Activated CD4-positive, alpha-beta T cell treated with anti-CD3 and anti-CD28 coated beads, Interleukin-2, amount 50 U/mL, for 4 hours (primary cell): ENCODE measurements at places on chromosomes 6 and 20.

DNA sequence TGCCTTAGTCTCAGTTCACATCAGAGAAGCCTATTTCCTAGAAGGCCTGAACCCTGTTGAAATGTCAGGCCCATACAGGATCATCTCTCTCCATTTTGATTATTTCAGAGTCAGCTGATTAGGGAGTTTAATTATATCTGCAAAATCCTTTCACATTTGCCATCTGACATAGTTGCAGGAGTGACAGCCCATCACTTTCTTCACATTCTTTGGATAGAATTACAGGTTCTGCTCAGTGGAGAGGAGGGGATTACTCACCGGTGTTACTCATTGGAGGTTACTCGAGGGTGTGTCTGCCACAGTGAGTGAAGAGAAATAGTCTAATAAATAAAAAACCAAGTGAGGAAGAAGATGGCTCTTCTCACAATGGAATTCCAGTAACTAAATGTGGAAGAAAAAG lies 216.8 kb downstream of the TMEM242 start:
- no peak for DNase-seq

DNA sequence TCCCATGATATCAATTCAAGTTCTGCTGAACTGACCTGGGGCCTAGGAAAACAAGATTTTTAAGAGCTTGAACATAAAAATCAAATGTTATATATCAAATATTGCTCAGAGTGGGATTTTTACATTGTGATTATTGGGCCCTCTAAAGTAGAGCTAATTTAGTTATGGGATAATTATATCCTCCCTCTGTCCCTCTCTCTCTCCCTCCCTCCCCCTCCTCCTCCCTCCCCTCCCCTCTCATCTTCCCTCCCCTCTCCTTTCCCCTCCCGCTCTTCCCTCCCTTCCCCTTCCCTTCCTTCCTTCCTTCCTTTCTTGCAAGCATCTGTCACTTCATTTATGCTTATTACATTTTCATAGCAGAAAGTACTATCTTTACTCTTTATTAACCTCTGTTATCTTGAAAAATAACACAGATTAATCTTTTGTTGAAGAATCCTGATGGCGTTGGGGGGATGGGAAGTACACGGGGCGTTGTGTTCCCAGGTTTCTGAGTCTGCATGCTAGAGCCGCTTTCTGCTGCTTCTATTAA lies 32.8 kb downstream of the KIF25 start:
- no peak for DNase-seq

DNA sequence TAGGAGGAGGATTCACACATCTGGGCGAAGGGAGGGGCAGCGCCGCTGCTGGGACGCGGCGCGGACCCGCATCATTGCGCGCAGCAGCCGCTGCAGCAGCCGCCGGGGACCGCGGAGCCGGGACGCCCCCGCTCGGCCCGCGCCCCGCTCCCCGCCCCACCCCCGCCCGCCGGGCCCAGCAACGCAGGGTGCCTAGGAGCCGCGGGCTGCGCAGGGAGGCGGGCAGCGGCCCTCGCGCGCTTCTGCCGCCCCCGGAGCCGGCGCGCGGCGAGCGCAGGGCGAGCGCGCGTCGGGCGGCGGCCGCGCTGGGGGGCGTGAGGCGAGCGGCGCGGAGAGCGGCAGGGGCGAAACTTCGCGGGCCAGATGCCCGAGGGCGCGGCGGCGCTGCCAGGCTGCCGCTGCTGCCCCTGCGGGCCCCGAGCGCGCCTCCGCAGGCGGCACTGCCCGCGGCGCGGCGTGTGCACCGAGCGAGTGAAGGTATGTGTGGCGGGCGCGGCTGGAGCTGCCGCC lies at the start of gene NKAIN2:
Gene NKAIN2, plus strand, starts transcription at position 362 of the 510 bp plus-strand sequence.
- DNase-seq = no peak

DNA sequence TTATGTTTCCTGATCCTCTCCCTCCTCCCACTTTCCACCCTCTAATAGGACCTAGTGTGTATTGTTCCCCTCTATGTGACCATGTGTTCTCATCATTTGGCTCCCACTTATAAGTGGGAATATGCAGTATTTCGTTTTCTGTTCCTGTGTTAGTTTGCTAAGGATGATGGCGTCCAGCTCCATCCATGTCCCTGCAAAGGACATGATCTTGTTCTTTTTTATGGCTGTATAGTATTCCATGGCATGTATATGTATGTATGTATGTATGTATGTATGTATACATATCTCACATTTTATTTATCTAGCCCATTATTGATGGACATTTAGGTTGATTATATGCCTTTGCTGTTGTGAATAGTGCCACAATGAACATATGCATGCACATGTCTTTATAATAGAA lies 188.7 kb downstream of the RFPL4B start:
- no peak for DNase-seq

DNA sequence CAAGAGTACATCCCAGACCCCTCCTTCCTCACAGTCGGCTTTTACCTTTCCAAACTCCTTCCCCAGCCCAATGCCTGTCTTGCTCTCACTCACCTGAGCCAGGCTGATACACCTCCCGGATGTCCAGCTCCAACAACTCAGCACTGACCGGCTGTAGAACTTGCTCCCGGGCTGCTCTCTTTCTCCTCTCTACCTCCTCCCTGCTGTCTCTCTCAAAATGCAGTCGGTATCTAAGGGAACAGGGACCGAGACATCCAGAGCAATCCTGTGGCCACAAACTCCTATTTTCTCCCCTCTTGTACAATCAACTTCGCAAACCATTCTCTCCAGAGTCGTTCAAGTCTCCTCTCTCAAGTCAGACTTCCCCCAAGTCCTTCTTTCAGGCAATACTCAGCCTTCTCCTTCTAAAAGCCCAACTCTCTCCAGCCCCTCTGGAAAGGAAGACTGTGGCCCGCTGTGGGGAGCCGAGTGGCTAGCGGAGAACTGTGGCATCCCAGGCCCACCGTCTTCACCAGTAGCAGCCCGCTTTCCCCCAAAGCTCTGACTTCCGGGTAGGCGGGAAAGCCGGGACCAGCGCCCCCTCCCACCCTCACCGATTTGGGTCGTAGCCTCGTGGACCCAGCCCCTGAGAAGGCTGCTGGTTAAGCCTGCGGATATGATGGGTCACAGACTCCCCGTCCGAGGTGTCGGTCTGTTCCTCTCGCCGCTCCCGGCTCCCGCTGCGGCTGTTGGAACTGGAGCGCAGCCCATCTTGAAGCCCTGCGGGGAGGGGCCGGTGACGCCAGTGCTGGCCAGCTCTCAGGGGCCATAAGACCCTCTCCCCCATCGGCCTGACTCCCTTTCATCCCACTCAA lies 1.1 kb downstream of the GNL1 start:
- no peak for DNase-seq

DNA sequence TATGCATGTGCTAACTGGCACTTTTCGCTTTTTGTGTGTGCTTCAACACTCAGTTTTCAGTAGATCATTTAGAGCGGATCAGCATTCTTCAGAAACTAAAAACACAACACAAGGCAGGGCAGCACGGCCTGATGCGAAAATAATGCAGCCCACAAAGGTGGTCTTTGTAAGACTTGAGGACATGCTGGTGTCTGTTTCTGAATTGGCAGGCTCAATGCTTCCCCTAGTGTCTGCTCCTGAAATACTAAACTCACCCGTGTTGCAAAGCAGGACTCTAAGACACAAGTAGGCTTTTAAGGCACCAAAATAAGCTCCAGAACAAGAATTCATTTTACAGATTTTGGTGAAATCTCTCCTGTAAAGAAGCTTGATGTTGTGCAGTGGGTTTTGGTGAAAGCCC lies 676.5 kb downstream of the TENT5A start:
- no peak for DNase-seq

- DNase-seq = no peak
These were observed 1.4 kb downstream of the PIM1 start for GRCh38 chr6:37171201-37171969.

GRCh38 chr6:116531675-116532570 lies 13.6 kb downstream of the TRAPPC3L start:
- DNase-seq = peak; percentile 54

GRCh38 chr6:159061805-159062563 lies 17.2 kb upstream of the TAGAP start:
- DNase-seq = no peak

GRCh38 chr6:144232832-144233230 lies 52.3 kb upstream of the UTRN start:
- no peak for DNase-seq

DNA sequence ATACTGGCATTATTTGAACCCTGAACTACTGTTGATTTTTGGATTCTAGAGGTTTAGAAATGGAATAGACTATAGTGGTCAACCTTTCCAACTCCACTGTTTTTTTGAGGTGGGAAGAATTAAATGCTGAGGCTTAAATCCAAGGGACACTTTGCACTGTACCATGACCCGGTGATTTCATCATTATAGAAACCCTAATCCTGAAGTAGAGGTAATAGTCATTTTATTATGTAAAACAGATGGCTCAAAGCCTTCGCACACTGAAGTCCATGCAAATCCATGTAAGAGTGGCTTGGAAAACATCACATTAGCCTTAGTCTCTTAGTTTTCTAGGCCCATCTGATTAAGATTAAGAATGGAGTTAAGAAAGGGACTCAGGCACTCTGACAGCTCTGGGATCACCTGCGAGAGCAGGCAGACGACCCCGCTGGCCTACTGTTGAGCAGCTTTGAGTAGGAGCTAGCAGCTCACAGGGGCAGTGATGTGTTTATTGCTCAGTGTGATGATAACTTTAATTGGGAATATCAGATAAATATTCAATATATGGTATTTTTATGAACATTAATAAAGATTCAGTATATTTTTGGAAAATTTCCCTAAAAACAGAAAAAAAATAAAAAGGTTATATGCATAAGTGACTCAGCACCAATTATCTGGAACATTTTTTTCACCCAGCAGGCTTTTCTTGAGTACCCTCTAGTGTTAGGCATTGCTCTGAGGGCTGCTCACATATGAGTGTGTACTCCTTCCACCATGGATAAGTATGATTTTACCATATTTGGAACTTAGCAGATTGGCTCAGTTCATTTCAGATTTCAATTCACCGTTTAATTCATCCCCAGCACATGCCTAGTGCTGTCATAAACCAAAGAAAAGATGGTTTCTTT lies 13.4 kb downstream of the SLX4IP start:
- no peak for DNase-seq

GRCh38 chr20:227439-228105 lies 514 bp downstream of the DEFB129 start:
- no peak for DNase-seq

GRCh38 chr20:64035066-64035932 lies 683 bp upstream of the C20orf204 start:
- DNase-seq = no peak

GRCh38 chr20:54995553-54995952 lies 520.2 kb downstream of the DOK5 start:
- DNase-seq = no peak

GRCh38 chr6:168400037-168400436 lies 40.9 kb upstream of the SMOC2 start:
- DNase-seq = no peak

DNA sequence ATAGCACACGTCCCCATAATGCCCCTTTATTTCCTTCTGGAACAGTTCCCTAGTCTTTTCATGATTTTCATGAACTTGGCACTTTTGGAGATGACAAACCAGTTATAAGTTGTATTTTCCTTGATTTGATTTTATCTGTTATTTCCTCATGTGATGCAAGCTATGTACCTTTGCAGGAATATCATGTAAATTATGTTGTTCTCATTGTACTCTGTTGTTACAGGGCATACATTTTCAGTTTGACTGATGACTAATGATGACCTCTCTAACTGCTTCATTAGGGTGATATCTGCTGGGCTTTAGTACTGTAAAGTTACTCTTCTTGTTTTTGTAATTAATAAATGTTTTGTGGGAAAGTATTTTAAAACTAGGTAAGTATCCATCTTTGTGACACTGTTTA lies 147.3 kb downstream of the ZFAND3 start:
- DNase-seq = no peak

DNA sequence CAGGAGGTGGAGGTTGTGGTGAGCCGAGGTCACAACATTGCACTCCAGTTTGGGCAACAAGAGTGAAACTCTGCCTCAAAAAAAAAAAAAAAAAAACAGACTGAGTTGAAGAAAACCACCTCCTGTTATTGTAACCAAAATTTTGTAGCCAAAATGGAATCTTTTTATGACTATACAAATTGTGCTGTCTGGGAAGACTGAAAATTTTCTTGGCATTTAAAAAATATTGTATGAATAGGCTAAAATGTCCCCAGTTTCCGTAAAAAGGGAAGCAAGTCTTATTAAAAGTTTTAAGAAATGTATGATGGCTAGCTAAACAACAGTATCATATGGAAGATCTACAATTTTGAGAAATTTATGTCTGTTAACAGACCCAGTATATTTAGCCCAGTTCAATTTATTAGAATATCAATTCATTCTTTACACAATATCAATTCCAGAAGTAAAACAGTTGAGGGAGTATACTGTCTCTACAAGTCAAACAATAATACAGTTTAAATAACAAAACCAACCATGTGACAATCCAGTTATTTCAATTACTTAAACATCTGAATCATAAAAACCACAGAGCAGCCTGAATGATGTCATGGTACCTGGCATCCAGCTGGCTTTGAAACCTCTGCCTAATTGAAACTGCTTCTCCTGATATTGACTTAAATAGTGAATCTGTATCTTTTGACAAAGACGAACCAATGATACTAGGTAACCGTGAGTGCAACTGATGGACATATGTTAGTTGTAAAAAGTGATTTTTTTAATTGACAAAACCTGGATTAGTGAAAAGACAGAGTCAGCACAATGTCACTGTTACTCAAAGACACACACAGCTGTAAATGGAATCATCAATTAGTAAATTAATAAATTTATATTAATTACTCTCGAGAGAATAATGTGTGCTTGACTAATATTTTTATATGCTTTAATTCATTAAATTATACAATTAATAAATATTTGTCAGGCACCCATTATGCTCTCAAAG lies 166.6 kb upstream of the MARCKS start:
- no peak for DNase-seq

DNA sequence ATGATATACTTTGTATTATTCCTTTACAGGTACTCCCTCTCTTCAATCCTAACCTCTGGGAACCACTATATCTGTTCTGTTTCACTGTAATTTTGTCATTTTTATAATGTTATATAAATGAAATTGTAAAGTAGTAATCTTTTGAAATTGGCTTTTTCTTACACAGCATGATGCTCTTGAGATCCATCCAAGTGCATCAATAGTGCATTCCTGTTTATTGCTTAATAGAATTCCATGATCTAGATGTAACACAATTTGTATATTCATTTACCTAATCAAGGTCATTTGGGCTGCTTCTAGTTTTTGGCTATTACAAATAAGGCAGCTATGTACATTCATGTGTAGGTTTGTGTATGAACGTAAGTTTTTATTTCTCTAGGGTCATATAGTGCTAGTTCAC lies 174.6 kb downstream of the KHDC1L start:
- DNase-seq = no peak

DNA sequence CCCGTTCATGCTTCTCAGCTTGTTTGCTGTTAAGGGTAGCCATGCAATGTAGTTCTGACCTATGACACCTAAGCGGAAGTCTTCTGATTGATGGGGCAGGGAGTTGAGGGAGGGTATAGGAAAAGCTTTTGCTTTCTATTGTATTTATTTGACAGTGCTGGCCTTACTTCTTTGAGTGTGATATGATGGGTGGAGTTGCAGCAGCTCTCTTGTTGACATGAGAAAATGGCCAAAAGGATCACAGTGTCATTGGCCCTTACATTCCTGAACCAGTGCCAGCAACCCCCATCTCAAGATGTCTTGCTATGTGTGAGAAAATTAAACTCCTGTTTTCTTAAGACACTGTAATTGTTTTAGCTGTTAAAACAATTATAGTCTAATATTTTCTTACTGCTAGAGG lies 117.5 kb downstream of the SAMD5 start:
- DNase-seq = no peak
